ENCODE measurements at places on chromosomes 12 and 14.

GRCh38 chr14:105085766-105086165 lies 20.5 kb upstream of the GPR132 start:
- no peak for DNase-seq

GRCh38 chr14:101191101-101191720 lies 287.7 kb upstream of the RTL1 start:
- no peak for DNase-seq

GRCh38 chr12:108035372-108035771 lies 93.7 kb upstream of the WSCD2 start:
- DNase-seq = no peak

DNA sequence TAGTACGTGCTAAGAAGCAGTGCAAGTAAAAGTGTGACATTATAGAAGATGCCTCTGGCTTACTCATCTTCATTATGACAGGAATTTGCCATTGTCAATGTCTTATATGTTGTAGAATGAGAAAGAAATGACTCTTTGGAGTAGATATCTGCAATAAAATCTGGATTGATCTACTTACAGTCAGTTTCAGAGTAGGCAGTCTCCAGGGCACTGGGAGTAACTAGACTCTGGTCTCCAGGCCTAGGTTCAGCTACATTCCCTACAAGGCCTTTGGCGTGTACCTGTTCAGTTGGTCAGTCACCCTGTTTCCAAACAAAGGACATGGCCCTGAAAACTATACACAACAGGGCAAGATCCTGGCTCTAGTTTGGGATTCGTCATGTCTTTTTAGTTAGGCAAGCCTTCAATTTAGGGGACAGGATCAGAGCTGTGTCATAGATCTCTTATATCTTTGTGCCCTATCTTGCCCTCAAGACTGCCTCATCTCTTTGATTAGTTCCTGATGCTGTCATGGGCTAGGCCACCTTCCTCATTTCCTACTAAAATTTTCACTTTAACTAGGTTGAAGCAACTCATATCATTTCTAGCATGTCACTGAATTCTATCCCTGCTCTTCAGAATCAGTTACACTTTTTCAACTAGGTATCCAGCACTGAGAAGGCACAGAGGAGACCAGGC lies 410.0 kb downstream of the RAD51B start:
- no peak for DNase-seq

DNA sequence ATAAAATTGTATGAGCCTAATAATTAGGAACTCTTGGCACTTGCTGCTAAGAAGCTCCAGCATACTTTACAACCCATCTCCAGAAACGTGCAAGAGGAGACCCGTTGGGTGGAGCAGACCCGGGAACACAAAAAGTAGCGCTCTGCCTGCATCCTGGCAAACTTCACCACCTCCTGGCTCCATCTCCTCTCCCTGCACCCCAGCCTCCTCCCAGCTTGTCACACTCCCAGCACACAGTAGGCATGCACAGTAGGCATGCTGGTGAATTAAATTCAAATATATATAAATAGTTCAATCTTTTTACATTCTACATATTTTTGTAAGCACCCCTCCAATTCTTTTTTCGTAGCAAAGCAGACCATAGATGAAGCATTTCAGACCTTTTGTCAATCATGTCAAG lies 1.2 kb downstream of the VSIG10 start:
- no peak for DNase-seq

DNA sequence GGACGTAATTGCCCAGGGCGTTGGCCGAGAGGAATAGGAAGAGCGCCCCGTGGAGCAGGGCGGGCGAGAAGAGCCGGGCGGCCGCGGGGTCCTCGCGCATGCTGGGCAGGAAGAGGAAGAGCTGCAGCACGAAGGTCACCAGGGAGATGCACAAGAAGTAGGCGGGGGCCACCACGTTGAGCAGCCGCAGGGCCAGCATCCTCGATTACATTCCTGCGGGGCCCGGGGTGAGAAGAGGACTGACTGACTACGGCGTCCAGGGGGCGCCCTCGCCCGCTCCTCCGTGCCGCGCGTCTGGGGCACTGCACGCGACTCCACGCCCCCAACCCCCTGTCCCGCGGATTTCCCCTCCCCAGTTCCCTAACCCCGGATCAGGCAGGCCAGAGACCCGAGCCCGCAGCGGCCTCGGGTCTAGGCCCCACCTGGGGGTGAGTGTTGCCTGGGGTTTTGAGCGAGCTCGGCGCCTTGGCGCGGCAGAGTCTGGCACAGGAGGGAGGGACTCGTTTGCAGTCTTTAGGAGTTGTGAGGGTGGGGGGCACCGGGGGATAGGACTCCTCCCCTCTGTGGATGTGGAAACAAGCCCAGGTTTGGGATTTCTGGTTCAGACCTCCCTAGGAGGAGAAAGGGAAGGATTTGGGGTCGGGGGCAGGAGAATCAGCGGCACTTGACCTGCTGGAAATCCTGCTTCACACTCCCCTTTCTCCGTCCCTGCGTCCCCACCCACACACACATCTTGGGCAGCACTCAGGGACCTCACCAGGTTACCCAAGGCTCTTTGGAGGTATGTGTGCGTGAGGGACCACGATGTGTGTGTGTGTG lies 1.8 kb downstream of the ZDHHC22 start:
- DNase-seq = no peak

DNA sequence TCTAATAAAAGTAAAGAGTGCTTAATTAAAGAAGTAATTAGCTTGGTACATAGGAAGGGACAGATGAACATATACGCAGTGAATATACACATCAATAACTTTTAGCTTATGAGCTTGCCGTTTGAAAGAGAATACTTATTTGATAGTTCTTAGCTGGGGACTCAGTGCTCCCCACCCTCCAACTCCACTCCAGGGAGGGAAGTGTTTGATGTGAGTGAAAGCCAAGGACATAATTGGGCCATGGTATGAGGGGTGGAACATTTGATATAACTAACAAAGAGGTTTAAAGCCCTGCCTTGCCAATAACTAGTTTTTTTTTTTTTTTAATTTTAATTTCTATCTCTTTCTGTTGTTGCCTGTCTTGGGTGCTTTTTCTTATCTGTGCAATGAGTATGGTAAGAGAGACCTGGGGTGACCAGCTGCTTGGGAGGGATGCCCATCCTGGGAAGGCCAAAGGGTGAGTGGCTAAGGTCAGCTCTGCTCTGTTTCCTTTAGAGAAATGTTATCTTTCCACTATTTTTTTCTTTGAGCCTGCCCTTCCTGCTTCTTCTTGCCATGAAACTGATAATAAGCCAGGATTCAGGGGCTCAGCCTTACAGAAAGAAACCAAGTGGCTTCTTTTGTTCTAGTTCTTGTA lies 132.8 kb upstream of the CPSF6 start:
- DNase-seq = no peak

GRCh38 chr12:65668981-65669695 lies 155.1 kb upstream of the HMGA2 start:
- no peak for DNase-seq

- no peak for DNase-seq
Measured at GRCh38 chr14:68548194-68549076, 244.4 kb downstream of the ZFP36L1 start.

DNA sequence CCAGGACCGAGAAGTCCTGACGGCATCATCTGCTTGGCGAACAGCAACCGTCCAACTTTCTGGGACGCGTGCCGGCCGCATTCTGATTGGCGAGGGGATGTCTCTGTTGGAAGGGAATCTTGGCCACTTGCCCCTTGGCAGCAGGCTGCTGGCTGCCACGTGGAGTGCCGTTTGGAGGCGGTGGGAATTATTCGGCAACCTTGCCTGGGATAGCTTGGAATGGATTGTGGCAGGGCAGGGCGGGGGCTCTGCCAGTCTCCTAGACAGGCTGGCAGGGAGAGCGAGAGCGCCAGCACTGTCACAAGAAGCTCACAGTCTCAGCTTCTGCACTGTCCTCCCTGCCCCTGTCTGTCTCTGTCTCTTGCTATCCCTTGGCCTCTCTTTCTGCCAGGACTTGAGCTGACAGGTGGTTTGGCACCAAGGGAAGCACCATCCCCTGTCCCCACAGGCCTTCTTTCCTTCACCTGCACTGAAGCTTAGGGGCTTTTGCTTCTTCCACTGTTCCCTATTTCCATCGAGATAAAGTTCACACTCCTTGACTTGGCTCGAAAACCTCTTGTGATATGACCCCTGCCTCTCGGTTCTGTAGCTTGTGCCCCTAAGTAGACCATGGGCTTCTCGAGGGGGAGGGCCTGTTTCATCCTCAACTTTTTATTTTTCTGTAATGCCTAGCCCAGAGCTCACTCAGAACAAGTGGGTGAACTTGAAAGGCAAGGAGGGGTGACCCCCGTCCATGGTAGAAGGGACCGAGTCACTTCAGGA lies 201.9 kb downstream of the PHETA1 start:
- DNase-seq = no peak

GRCh38 chr14:51454351-51454750 lies 197.4 kb upstream of the FRMD6 start:
- no peak for DNase-seq

DNA sequence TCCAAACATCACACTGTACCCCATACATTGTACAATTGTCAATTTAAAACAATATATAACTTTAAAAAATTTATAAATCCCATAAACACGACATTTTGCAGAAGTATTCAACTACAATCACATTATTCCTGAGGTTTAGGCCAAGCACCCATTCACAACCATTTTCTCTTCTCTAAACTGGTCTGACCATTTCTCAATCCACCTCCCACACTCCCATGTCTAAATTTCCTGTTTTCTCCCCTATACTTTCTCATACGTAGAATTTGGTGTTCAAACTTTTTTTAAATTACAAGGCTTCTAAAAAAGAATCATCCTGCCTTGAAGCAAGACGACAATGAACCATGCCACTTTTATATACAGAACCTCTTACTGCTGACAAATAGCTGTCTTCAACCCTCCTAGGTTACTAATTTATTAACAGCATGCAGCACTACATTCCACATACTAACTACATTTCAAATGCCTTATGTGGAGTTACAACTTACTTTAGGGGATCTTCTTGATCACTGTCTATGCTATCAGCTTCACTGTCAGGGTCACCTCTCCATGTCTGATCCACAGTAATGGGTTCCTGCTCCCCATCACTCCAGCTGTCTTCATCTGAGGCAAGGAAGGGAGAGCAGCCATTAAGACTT lies 3.4 kb downstream of the KANSL2 start:
- DNase-seq = no peak

GRCh38 chr12:97313471-97314190 lies 149.0 kb upstream of the RMST start:
- DNase-seq = no peak

GRCh38 chr12:3250576-3250975 lies 173.4 kb downstream of the TSPAN9 start:
- no peak for DNase-seq

DNA sequence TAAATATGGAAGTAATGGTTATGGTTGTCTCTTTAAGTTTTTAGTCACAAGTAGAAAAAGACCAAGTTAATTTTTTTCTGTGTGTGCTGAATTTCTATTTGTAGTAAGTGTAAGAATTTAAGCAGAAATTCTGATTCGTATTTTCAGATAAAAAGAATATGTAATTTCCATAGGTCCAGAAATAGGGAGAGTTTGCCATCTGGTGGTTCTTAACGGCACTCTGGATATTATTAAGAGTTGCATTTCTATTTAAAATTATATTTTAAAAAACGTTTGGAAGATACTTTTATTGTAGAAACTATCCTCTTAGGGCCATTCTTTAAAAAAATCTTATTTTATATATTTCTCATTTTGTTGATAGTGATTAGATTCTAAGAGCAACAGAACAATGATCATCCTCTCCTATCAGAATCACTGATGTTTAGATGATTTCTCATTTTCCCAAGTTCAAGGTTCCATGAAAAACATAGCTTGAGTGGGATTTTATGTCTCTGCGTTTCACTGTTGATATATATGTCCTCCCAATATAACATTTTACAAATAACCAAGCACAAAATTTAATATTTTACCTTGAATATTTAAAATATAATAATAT lies 88.3 kb downstream of the LRRK2 start:
- peak; percentile 2 for DNase-seq

GRCh38 chr14:91338379-91338778 lies 79.2 kb downstream of the CCDC88C start:
- DNase-seq = no peak
